ENCODE measurements at places on chromosomes 5 and 9.

GRCh38 chr9:78778861-78779374 is 482.0 kb downstream of the PSAT1 start:
- DNase-seq, result no peak

GRCh38 chr9:22913026-22913425 is 466.4 kb downstream of the DMRTA1 start:
- no peak for DNase-seq

- no peak for DNase-seq
Observed at GRCh38 chr5:168382421-168382820, 91.0 kb downstream of the WWC1 start.

DNA sequence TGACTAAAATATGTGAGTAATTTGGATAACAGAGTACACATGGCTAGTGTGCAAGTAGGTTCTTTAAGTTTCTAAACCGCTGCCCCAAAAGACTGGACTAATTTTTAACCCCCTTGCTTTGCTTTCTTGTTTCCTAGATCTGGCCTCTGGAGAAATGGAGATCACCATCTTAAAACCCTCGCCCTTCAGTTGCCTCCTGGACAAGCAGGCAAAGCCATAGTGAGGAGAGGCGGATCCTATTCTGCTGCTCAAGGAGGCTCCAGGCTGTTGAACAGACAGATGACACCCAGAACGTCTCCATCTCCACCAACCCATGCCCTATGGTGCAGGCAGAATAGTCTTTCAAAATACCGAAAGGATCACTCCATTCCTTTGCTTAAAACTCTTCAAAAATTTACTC is 28.6 kb upstream of the ALDH1A1 start:
- DNase-seq, result no peak

DNA sequence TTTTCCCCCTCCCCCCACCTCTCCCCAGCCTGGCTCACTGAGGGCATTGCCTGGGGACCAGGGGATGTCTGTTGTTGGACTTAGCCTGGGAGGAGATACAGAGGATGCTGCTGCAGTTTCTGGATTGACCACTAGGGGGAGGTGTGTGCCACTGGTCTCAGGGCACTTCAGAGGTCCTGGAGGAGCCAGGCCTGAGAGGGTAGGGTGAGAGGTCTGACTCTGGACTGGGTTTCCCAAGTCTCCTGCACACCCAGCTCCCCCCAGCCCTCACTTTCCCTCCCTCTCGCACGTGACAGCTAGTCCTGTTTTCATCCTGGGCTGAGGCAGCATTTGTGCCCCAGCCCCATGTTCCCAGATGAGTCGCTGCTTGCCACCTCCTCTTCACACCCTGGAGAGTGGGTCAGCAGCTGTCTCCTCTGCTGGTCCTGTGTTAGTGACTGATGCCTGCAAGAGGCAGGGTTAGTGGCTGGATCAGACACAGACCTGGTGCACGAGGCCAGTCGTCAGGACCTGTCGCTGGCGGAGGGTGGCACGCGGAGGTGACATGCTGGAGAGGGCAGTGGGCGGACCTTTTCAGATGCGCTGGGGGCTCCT is 4.4 kb downstream of the IL3 start:
- peak; percentile 61 for DNase-seq

DNA sequence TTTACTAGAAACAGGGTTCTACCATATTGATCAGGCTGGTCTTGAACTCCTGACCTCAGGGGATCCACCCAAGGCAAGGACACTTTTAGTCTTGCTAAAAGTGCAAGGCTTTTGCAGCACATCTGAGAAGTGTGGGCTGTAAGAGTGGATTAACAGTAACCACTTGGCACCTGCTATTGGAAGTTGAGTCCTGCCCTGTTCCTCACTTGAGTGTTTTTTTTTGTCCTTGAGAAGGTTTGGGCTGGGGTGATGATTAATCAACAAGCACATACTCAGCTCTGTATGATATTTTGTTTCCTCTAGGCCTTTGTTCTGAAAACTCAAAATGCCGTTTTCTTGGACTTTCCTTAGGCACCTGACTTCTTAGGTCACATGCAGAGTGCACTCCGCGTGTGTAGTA is 37.4 kb downstream of the SNX30 start:
- DNase-seq, result no peak

Data from pons (tissue), 1 donor.